ENCODE measurements at places on chromosomes 12 and 14.

GRCh38 chr12:55760663-55761062, 17.7 kb downstream of the GDF11 start:
- DNase-seq, result no peak

GRCh38 chr12:49818241-49818895, 9.8 kb downstream of the NCKAP5L start:
- DNase-seq, result no peak

GRCh38 chr12:44654646-44655639, 221.2 kb downstream of the NELL2 start:
- no peak for DNase-seq

DNA sequence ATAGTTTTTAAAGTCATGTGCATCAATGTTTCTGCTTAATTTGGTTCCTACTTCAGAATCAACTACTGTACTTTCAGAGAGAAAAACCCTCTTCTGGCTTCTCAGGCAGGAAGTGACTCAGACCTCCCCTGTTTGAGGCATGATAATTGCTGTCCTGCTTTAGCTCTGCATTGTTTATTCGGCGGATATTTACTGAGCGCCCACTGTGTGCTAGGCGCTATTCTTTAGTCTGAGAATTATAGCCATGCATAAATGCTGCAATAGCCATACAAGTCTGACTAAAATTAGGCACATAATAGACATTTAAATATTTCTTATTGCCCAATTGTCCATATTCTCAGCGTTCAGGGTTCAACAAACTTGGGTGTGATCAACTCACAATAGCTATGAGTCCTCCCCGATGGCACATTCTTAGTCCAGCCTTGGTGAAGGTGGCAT, 6.1 kb upstream of the AMIGO2 start:
- no peak for DNase-seq

DNA sequence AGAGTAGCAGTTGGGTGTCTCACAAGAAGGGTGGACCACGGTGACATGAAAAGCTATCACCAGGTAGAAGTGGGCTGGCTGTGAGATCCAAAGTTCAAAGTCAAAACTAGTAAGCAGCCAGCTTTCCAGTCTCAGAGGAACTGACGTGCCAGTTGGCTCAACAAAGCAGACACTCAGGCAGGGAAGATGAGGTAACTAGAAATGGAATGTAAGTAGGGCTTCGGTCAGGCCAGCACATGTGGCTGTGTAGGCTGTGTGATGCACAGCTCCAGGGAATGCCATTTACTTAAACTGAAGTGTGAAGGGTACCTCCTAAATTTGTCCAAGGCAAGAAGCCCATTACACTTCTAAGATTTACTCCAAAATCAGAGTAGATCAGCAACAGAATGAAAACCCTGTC, 43.6 kb downstream of the PTPRR start:
- DNase-seq, result peak; percentile 22

- no peak for DNase-seq
Measured at GRCh38 chr12:111174251-111174960, 194.5 kb downstream of the PHETA1 start.

- no peak for DNase-seq
Measured at GRCh38 chr14:23521785-23522640, 29.6 kb downstream of the ZFHX2 start.

DNA sequence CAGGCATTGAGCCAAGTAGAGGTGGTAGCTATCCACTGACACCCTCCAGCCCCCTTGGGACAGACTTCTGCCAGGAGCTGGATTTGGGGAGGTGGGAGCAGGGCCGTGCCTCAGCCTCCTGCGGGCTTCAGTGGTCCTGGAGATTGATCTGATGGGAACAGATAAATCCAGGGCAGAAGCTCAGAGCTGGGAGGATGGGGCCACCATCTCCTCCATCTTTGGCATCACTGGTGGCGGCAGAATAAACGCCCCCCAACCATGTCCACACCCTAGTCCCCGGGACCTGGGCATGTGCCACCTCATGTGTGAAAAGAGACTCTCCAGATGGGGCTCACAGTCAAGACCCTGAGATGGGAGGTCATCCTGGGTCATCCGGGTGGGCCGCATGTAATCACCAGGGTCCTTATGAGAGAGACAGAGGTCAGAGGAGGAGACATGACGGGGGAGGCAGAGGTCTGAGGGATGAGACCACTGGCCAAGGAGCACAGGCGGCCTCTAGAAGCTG, 209.6 kb upstream of the RTL1 start:
- peak; percentile 4 for DNase-seq

DNA sequence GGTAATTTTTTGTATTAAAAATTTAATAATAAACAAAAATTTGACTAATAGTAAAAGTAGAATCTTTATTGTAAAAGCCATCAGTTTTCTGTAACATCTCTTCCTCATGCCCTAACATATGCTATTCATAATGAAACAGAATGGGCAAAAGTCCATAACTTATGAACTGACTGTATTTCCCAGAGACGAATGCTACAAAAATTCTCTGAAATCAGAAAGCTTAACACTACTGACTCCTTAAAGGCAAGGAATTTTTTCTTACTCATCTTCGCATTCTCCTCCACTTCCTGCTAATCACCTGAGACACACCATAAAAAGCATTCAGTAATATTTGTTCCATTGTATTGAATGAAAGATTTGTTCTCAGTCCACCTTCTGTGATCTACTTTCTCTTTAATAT, 17.6 kb downstream of the MON2 start:
- DNase-seq, result no peak

DNA sequence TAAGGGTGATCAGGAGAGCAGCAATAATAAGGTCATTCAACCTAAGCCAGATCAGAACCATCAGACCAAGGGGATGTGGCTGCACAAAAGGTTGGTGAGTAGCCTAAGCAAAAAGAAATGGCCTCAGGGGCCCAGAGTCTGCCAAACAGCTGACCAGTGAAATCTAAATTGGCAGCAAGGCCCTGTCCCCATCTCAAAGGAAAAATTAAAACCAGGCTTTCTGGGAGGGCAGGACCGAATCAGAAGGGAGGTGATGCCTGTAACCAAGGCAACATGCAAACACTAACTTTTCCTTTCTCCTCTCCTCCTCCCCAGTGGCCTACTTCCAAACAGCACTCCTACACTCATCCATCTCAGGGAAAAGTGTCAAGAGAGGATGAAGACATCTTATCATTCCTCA, 256.4 kb downstream of the NUAK1 start:
- DNase-seq, result no peak

GRCh38 chr12:1357711-1358110, 236.7 kb downstream of the FBXL14 start:
- no peak for DNase-seq

- no peak for DNase-seq
Measured at GRCh38 chr12:92608151-92609091, 94.4 kb upstream of the PLEKHG7 start.

- DNase-seq, result peak; percentile 71
Measured at GRCh38 chr14:99561864-99562263, 42.1 kb downstream of the CCDC85C start.

DNA sequence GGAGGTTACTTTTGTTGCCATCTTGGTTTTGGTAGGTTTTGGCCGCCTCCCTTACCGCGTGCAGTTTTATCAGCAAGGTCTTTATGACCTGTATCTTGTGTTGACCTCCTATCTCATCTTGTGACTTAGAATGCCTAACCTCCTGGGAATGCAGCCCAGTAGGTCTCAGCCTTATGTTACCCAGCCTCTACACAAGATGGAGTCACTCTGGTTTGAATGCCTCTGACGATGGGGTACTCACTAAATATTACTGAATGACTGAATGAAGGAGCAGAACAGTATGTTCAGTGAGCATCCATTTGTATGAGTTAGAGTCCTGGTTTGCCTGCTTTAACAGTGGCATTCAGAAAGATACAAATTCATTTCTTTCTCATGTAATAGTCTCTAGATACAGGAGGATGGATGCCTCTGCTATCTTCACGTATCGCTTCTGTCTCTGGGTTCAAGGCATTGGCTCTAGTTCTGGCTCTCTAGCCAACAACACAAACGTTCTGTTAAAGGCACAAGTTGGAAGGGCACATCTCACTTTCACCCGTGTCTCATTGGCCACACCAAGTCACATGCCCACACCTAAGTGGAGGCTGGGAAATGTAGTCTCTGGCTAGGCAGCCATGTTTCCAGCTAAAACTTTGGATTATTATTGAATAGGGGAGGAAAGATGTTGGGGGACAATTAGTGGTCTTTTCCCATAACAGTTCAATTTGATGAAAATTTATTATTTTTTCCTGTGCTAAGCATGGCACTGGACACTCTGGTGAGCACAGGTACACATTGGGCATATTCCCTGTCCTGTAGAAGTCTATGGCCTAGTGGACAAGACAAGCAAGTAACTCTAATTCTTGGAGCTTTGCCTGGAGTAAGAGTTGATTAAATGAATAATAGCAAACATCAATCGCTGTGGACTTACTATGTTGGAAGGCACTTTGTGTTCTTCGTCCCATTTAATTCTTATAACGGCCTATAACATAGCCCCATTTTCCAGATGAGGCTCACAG, 75.2 kb upstream of the RPH3A start:
- no peak for DNase-seq

DNA sequence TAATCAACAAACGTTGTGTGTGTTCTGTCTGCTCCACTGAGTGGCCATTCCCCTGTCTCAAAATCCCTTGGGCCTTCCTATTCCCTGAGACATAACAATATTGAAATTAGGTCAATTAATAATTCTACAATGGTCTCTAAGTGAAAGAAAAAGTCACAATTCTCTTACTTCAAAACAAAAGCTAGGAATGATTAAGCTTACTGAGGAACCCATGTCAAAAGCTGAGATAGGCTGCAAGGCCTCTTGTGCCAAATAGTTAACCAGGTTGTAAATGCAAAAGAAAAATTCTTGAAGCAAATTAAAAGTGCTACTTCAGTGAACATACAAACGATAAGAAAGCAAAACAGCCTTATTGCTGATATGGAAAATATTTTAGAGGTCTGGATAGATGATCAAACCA, 65.0 kb upstream of the AMIGO2 start:
- DNase-seq, result no peak

- DNase-seq, result no peak
Measured at GRCh38 chr12:31029916-31030562, 43.6 kb upstream of the DDX11 start.

- DNase-seq, result no peak
Measured at GRCh38 chr12:68131867-68132414, 27.6 kb downstream of the IFNG start.

GRCh38 chr12:46692606-46693005, 133.2 kb downstream of the SLC38A4 start:
- no peak for DNase-seq

DNA sequence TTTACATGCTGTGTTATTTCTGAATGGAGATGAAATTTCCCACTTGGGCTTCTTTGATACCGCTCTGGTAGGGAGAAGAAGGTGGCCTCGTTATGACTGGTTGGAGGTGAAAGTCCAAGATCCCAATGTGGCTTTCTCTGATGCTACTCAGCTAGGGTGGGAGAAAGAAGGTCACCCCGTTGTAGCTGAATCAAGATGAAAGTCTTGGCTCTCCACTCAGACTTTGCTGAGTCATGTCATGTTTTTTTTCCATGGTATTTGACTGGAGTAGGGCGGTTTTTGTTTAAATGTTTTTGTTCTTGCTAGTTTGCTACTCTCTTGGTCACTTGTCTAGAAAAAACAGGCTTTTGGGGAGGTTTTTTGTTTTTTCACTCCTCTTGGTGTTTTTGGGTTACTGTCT, 2.4 kb upstream of the PDE6H start:
- no peak for DNase-seq

DNA sequence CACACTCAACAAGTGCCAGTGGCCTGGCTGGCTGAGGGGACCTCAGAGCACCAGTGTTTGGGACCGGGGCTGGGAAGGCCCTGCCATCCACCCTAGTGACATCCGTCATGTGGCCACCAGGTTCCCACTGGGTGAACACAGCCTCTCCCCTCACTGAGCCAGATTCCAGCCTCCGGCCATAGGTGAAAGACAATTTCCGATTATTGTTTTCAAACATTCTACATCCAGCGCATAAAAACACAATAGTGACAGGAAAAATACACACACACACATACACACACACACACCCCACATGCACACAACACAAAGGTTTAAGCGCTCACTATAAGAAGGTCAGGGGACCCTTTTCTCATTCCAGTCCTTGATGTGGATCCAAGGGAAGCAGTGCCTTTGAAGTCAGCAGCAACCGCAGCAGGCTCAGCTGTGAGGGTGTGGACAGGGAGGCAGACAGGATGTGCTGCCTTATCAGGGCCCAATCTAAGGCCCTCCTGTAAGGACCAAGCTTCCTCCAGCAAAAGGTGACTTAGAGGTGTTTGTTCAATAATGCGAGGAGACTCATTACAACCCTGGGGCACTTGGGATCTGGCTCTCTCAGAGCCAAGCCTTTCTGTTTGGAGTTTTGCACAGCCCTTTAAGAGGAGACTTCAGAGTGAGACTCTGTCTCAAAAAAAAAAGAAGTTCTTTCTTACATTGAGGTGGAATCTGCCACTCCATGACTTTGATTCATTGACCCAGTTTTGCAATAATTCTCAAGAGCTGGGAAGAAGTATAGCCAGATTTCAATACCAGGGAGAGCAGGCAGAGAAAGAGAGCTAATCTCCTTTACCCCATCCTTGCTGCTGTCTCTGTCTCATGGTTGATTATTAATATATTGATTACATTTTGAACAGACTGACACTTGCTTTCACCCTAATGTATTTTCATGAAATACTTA, 227.8 kb downstream of the ZFP36L1 start:
- DNase-seq, result no peak

DNA sequence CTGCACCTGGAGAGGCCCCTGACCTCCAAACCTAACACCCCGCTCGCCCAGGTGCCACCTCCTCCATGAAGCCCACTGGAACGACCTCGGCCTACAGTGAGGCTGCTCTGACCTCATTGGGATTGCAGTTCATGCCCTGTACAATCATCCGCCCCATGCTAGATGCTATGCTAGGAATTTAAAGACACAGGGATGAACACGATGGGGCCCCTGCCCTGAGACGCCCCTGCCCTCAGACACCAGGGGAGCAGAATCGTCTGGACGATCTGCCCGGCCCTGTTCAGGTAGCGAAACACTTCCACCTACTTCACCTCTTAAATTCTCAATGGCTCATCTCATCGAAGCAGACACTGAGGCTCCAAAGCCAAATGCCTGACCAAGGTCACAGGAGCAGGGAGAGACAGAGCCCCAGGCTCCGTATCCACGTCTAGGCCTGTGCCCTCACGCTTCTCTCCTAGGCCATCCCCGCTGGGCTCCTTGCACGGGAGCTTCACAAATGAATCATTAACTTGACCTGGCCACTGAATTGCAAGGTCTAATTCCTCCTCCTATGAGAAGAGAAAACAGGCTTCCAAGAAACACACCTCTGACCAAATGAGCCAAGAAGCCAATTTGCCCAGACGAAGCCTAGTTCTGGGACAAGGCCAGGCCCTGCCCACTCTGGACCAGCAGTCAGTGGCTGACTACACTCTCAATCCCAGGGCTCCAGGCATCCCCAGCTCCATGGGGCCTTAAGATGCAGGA, 35.2 kb downstream of the SCARB1 start:
- peak; percentile 56 for DNase-seq

DNA sequence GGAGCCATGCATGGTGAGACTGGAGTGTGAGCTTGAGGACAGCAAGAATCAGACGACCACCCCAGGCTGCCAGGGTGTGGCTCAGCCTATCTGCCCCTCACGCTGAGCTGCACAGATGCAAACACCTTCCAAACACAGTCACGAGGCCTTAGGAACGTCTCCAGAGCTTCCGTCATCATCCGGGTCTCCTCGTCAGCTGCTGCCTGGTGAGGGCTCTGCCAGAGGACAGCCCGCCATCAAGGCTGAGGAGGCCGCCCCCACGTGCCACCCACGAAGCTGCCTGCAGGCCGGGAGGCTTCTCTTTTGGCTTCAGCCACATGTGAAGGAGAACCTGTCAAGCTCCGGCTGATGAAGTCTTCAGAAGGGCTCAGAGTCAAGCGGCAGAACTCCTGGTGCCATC, 13.4 kb downstream of the DDX51 start:
- no peak for DNase-seq

- DNase-seq, result no peak
Measured at GRCh38 chr12:30046376-30046775, 262.6 kb upstream of the TMTC1 start.
